ENCODE measurements at places on chromosomes 2 and 18.

DNA sequence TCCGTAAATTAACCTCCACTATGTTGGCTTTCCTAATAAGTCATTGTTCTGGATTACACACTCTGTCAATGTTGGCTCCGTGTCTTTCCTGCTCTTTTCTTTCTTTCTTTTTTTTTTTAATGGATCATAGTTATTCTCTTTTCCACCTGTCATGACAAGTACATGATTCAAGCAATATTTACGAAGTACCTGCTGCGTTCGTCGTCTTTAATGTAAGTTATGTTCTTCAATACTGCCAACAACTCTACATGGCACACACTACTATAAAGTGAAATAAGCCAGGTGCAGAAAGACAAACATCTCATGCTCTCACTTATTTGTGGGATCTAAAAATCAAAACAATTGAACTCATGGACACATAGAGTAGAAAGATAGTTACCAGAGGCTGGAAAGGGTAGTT, 239.1 kb downstream of the SCG2 start:
- no peak for DNase-seq

DNA sequence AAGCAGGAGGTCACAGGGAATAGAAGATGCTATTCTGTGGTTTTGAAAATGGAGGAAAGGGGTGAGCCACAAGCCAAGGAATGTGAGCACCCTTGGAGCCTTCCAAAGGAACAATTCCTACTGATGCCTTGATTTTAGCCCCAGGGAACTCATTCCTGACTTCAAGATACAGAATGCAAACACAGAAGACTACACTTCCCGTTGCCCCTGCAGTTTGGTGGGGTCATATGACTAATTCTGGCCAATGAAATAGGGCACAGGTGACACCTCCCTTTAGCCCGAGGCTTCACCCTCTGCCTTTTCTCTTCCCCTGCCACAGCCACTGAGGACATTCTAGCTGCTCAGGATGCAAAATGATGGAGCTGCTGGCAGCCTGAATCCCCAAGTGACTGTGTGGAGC, 126.1 kb downstream of the INHBB start:
- DNase-seq = no peak

DNA sequence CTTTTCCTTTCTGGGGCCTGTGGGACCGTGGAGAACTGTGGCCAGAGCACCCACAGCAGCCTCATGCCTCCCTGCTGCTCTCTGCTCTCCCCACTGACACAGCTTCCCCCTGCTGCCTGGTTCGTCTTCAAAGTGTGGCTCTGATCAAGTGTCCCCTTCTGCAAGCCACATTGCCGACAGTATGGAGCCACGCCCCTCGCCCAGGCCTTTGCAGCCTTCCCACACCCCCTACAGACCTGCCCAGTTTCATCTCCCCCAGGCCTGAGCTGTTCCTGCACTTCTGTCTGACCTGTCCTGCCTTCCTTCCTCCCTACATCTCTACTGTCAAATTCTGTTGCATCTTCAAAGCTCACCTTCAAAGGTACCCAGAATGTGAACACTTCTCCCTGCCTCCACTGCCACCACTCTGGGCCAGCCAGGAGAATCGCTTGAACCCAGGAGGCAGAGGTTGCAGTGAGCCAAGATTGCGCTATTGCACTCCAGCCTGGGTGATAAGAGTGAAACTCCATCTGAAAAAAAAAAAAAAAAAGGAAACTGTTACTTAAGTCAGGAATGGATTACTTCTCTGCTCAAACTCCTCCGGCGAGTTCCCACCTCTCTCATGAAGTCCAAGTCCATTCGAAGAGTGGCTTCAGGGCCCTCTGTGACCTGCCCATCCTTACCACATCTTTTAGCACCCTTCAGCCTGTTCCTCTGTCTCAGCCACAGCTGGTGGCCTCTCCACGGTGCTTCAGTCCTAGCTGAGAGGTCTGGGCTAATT, 29.0 kb upstream of the CATIP start:
- no peak for DNase-seq

DNA sequence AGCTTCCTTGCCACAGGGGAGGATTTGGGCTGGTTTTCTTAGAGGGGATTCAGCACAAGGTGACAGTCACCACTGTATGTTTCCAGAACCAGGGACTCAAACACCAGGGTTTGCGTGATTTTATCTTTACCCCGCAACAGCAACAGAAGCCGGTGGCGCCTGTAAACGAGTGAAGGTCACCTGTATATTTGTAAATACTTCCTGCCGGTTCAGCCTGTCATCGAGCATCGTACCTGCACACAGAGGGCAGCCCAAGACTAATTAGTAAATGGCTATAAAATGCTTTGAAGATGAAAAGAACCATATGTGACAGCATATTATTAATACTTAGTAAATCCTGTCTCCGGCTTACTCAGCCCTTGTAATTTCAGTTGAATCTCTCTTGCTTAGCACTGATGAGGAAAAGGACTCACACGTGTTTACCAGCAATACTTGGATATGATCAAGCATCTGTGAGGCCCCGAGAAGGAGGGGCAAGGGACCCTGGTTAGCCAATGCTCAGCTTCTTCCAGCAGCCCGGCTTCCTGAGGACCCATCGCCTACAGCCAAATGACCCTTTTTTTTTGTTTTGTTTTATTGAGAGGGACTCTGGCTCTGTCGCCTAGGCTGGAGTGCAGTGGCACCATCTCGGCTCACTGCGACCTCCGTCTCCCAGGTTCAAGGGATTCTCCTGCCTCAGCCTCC, 51.3 kb upstream of the FOSL2 start:
- no peak for DNase-seq

DNA sequence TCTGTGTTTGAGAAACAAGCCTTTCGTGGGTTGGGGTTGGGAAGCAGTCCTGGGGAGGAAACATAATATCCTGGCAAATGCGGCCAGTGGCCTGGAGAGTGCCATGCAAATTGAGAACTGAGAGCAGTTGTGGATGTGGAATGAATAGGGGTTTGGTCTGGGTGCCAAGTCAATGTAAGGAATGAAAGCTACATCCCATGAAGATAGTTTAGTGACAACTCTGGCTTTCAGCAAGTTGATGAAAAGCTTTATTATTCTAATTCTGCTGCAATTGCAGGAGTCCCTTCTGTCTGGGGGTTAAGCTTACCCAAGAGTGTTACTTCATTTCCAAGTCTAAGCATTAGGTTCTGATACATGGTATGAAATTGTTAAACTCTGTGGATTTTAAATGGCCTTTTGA, 771.6 kb downstream of the DPP10 start:
- DNase-seq = no peak

DNA sequence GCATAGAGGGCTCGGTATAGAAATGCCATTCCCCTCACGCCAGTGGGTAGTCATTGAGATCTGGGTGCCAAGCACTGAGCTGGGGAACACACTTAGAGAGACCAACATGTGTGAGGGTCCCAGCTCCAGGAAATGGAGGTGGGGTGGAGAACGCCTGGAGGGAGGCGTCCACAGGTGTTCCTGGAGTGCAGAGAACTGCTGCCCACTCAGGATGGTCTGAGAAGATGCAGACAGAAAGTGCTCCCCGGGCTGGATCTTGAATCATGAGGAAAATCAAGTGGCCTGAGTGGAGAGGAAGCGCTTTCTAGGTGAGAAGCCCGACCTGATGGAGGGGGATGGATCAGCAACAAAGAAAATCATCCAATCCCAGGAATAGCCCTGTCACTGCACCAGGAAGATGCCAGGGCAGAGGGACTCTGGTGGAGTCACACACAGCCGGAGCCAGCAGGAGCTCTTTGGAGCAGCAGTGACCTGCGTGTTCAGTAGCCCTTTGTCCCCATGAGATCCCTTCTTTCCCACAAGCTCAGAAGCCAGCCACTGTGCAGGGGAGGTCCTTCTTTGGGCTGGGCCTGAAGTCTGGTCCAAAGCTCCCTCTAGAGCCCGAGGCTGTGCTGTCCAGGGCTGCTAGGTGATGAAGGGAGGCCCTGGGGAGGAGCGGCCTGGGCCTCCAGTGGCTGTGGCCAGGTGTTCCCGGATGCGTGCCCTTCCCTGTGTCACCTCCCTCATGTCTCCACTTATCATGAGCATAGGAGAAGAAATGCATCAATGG, 112.3 kb downstream of the RNF144A start:
- no peak for DNase-seq

GRCh38 chr18:49174478-49174877, 223.7 kb upstream of the SMAD7 start:
- DNase-seq = no peak

DNA sequence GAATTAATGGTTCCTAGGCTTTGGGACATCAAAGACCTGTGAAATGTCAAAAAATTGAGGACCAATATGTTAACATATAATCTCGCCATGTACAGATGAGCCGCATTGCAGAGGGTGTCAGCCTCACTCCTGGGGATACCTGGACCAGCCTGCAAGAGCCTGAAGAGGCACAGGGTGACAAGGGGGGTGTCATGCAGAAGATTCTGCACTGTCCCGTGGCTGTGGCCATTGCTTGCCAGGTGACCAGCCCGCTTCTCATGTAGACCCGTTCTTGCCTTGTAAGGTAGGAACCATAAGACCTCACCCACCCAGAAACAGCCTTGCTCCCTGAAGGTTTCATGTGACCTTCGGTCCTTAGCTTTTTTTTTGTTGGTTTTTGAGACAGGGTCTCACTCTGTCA, 37.5 kb downstream of the TMEM37 start:
- DNase-seq = no peak

DNA sequence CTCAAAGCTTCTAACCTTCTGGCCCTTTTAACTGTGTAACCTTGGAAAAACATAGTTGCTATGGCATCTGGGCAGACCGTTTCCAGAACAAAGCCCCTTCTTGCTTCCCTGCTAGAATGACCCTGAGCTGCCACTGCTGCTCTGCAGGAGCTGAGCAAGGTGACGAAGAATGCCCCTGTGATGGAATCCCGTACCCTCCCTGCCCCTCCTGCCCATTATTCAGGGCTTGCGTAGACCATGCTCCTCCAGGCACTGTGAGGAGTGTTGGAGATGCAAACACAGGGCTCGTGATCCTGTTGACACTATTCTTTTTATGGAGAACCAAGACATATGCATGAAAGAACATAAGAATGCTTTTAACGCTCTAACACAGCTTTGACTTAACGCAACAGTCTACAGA, 191.1 kb downstream of the CDH2 start:
- DNase-seq = no peak

GRCh38 chr18:42030586-42031182, 75.7 kb downstream of the PIK3C3 start:
- DNase-seq = peak; percentile 50

DNA sequence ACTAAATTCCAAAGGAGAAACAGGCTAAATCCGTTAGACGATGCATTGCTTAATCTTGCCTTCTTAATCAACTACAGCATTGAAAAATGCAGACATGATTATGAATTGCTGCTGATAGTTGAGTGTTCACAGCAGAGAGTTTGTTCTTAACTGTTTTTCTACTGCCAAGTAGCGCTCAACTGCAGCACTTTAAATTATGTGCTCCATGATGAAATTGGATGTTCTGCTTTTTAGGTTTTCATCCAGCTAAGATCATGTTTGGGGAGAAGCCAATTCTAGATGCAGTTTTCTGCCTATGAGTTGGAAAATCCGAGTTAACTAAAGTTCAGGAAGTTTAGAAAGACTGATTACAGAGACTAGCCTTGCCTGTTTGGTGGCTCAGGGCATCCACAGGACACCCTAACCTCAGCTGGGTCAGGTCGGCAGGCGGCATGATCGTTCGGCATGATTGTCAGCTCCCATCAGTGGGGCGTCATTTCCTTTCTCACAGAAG, 119.4 kb upstream of the PIEZO2 start:
- DNase-seq = no peak
